ENCODE measurements at places on chromosomes 2 and 18.

GRCh38 chr2:23385748-23386338 is 864 bp downstream of the KLHL29 start:
- DNase-seq, result peak; percentile 37

GRCh38 chr2:130288467-130289403 is 54.0 kb upstream of the IMP4 start:
- no peak for DNase-seq

DNA sequence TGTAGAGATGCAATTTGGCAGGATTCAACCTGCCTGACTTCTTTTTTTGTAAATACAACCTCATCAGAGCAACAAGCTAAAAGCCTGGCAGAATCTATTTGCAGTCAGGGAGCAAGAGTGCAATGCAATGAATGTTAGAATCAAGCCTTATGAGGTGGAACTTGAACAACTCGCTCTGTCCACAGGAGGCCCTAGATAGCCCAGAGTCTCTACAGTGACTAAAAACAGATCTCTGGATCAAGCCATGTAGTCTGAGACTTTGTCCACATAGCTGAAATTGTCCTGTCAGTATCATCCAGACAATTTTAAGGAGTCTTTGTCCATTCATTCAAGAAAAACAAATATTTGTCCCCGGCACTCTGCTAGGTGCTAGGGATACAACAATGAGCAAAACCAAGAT is 32.0 kb upstream of the CDK5R2 start:
- no peak for DNase-seq

DNA sequence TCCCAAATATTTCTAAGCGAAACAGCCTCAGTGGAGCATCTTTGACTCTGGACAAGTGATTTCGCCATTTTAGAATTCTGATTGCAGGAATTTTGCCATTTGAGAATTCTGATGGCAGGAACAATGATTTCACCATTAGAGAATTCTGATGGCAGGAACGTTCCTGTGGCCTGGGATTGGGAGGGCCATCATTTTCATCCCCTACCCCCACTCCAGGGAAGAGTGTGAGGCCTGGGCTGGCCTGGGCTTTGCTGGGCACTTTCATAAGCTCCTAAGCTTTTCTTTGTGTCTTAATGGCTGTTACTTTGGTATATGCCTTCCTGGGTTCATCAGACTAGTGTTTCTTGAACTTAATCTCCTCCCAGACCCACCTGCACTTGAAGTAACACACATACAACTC is 129.3 kb upstream of the EPAS1 start:
- DNase-seq, result no peak
